ENCODE measurements at places on chromosomes 1 and 21.

GRCh38 chr1:52601519-52601918, 652 bp upstream of the GPX7 start:
- DNase-seq, result no peak

DNA sequence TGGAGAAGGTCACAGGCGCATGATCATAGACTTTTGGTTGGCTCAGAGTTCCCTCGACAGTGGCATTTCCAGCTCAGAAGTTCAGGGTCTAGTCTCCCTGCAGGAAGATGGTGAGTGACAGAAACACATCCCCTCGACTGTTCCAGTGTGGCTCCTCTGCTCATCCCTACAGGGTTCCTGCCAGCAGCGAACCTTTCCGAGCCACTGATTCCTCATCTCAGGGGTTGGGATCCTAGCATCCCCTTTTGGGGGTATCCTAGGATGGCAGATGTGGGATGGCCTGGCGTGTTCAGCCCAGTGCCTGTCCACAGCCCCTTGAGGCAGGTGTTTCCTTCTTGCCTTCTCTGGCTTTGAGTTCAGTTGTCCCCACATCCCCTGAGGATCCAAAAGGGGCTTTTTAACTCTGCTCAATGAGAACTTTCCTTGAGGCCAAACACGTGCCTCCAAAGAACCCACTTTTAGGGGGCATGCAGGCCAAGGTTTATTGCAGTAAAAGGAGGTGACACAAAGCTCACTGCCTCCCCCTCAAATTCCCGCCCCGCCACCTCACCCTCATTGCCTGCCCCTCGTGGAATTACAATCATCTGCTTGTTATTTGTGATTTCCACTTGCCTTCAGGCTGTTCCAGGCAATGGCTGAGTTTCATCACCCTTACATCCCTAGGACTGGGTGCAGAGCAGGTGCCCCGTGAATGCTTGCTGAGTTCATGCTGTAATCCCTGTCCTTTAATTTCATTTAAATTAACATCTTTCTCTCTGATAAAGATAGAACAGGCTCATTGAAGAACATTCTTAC, 440.7 kb downstream of the CAMTA1 start:
- DNase-seq, result no peak

GRCh38 chr1:43563876-43564539, 33.3 kb downstream of the PTPRF start:
- DNase-seq, result no peak

DNA sequence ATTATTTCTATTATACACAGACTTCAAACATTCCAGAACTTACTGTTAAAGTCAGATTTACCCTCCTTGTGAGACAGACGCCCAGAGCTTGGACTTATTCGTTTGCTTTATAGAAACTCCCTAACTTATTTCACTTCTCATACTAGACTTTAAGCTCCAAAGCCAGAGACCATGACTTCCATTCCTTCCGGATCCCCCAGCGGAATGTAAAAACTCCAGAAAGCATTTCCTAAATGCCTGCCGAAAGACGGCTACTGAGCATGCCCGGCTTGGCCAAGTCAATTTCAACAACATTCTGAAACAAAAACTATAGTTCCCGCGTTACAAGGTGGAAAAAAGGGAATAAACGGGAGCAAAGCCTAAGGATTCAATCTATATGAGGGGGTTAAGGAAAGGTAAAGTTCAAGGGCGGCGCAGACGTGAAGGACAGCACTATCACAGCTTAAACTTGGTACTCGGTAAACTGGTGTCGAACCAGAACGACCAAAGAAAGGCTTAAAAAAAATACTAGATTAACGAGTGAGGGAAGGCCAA, 1.1 kb downstream of the USP48 start:
- peak; percentile 43 for DNase-seq

DNA sequence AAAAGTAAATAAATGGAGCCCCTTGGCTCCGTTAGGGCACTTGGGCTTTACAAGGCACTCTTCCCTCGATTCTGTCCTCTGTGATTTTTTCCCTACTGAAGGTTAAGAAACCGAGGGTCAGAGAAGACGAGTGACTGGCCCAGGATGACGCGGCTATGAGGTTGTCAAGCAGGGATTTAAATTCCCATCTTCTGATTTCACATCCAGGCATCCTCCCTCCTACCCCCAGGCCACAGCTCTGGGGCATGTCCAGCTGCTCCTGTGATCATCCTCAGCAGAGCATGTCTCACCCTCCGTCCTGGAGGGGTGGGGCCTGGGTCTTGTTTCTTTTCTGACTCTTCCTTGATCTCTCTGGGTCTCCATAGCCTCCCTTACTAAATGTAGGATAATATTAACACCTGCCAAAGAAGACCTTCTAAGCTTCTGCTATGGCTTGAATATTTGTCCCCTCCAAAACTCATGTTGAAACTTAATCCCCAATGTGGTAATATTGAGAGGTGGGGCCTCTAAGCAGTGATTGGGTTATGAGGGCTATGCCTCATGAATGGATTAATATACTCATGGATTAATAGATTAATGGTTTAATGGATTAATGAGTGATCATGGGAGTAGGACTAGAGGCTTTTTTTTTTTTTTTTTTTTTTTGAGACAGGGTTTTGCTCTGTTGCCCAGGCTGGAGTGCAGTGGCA, 4.6 kb downstream of the CRYBG2 start:
- DNase-seq, result no peak

Measured in SW480 (cell line).